ENCODE measurements at places on chromosomes 4 and X.

GRCh38 chr4:131337936-131338335 is 1811.2 kb upstream of the PCDH10 start:
- DNase-seq = no peak

DNA sequence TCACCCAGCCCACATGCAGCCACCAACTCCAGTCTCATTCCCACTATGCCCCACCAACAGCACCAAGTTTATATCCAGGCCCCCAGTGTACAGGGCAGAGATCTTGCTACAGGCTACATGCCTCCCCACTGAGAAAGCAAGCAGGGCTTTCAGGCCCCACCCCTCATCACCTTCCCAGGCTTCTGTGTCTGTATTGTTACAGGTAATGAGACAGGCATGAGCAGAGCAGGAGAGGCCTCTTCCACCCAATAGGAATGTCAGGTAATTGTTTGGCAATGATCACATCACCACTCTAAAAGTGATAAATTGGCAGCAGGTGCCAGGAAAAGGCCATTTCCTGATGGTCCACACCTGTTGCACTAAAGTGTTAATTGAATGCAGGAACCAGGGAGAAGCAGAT is 102.5 kb downstream of the ZNF518B start:
- no peak for DNase-seq

DNA sequence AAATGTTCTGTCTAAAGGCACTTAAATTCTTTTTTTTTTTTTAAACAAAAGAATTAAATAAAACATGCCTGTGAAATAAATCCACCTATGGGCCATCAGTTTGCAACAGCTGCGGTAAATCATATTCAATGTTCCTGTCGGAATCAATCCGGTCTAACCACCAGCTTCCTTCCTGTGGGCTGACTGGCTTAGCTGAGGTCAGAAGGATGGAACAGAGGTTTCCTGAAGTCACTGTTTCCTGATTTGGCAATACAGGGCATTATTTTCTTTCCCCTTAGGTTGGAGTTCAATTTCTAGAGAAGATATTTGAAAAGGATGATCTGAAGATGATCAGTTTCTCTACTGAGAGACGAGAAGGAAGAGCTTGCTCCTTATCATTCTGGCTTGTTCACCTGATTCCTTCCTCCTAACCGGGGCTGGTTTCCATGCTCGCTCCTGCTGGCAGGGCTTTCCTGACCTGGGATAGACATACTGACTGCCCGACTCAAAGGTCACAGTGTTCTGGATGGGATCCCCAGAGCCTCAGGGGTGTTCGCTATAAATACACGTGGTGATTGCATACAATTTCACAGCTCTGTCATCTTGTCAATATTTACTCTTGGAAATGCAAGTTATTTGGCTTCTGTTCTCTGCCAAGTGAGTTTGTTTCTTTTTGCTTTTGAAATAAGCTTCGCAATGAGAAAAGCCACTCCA is 21.7 kb downstream of the PDLIM3 start:
- peak; percentile 78 for DNase-seq

GRCh38 chrX:39652336-39652735 is 445.4 kb downstream of the BCOR start:
- peak; percentile 17 for DNase-seq

DNA sequence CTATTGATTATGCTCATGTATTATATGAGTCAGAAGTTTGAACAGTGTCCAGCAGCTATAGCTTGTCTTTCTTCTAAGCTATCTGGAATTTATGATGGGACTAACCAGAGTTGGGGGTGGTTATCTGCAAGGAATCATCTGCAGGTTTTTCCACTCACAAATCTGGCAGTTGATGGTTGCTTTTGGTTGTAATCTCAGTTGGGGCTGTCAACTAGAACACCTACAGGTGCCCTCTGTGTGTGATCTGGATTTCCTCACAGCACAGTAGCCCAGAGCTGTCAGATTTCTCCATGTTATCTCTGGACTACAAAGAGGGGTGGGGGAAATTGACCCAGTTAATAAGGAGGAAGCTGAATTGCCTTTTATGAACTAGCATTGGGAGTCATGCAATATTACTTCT is 51.4 kb upstream of the MAP9 start:
- DNase-seq = no peak

GRCh38 chr4:653080-653821 is 20.8 kb downstream of the ATP5ME start:
- DNase-seq = no peak

All from Kasumi-1 (cell line).